Activated naive CD4-positive, alpha-beta T cell treated with Interleukin-2 at 50 U/mL for 16 hours (primary cell): ENCODE measurements at places on chromosomes 2 and 18.

DNA sequence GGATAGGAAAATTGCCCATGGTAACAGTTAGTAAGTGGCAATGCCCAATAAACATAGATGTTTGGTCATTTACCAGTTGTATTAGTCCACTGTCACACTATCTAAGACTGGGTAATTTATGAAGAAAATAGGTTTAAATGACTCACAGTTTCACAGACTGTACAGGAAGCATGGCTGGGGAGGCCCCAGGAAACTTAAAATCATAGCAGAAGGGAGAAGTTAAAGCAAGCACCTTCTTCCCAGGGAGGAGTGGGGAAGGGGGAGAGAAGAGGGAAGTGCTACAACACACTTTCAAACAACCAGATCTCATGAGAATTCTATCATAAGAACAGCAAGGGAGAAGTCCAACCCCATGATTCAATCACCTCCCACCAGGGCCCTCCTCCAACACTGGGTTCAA lies 23.4 kb downstream of the NR4A2 start:
- no peak for DNase-seq

DNA sequence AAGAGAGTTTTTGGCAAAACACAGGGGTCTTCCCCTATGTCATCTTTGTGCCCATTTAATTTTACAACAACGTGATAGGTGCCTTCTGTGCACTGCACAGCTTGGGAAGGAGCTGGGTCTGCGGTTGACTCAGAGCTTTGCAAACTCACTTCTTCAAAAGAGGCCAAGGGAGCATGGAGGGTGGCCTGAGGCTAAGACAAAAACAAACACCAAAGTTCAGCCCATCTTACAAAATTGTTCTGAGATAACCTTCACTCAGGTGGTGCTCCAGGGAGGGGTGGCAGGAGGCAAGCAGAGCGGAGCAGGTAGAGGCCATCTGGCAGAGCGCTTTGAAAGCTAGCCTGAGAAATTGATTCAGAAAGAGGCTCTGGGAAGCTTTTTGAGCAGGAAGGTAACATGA lies 9.8 kb downstream of the SOWAHC start:
- no peak for DNase-seq

GRCh38 chr2:3243804-3244203 lies 133.8 kb downstream of the EIPR1 start:
- DNase-seq: no peak

DNA sequence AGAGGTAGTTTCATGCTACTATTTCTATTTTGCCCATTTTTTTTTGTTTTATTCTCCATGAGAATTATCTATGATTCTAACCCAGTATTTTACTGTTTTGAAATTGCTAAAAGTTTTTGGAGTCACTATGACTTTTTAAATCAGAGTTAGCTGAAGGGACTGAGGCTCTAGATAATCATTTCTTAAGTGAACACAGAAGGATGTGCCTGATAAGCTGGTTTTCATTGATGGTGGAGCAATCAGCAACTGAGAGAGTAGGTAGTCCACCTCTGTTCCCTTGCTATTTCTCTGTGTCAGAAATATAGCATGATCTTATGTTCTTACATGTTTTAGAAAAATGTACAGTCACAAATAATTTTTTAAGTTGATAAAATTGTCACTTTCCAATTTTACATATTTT lies 59.4 kb downstream of the CCDC138 start:
- DNase-seq: no peak

- no peak for DNase-seq
These were observed 49.7 kb downstream of the CYRIA start for GRCh38 chr2:16615687-16616615.

- no peak for DNase-seq
These were observed 46.6 kb upstream of the TMEM200C start for GRCh38 chr18:5941890-5942289.

GRCh38 chr2:23510471-23510870 lies 125.5 kb downstream of the KLHL29 start:
- no peak for DNase-seq

- no peak for DNase-seq
These were observed 131.5 kb upstream of the STON1 start for GRCh38 chr2:48398285-48399002.

DNA sequence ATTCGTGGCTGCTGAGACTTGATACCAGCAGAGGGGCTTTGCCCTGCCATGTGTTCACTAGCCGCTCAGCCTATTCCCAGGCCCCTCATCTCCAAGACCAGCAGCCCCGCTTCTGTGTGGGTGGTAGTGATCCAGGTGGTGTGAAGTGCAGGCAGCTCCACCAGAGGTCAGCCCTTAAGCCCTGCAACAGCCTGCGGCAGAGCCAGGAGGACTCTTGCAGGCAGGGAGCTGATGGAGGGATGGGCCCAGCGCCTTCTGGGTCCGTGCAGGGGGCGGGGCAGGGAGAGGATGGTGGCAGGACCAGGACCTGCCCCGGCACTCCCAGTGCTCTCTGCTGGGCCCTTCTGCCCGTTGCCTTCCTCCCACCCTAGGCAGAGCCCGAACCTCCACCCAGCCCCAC lies 162.0 kb downstream of the SH3BP4 start:
- DNase-seq: no peak

GRCh38 chr2:33380001-33380609 lies 96.3 kb upstream of the RASGRP3 start:
- DNase-seq: no peak

DNA sequence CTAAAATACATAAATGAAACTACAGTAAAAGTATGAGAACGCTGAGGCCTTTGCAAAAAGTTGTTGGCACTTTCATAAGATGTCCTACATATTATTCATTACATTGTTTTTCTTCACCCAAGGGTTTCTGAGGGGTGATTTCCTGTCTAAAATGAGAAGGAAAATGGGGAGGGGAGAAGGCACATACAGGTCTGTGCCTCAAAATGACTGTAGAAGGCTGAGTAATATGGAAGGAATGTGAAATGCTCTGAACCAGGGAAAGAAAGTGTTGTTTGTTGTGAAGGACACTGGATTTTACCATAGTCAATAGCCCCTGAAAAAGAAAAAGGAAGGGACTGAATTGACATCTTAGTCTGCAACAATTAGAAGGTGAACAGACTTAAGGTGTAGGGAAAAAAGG lies 99.5 kb upstream of the RNF152 start:
- no peak for DNase-seq

- DNase-seq: no peak
These were observed 48.3 kb downstream of the RHBDD1 start for GRCh38 chr2:226884166-226884565.

DNA sequence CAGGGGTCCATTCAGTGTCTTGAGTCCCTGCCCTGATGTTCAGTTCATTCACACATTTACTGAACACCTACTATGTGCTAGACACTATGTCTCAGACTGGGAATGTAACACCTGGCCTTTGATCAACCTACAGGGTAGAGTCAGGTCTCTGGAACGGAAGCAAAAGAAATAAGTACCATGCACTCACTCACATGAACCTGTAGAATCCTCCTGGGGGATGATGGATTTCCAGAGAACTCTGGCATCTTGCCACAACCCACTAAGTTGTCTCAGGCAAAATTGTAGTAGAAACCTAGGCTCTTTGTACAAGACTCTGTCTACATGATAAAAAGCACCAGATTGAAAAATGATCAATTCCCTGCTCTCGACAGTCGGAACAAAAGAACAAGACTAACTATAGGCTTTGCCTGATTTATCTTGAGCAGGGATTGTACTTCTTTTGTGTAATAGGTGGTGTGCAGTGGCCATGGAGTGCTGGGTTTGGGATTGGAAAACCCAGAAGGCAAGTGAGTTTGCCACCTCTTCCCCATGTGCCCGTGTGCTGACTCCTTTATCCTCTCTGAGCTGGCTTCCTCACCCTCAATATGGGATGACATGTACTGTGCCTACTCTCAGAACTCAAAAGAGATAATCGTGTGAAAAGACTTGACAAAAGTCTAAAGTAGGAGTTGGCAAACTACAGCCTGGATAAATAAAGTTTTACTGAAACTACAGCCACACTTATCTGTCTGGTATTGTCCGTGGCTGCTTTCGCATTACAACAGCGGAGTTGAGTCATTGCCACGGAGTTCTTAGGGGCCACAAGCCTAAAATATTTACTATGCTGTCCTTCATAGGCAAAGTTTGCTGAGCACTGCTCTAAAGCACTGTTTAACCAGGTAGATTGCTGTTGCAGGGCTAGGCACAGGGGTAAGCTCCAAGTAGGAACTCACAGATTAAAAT lies 4.4 kb downstream of the CAPN14 start:
- no peak for DNase-seq

DNA sequence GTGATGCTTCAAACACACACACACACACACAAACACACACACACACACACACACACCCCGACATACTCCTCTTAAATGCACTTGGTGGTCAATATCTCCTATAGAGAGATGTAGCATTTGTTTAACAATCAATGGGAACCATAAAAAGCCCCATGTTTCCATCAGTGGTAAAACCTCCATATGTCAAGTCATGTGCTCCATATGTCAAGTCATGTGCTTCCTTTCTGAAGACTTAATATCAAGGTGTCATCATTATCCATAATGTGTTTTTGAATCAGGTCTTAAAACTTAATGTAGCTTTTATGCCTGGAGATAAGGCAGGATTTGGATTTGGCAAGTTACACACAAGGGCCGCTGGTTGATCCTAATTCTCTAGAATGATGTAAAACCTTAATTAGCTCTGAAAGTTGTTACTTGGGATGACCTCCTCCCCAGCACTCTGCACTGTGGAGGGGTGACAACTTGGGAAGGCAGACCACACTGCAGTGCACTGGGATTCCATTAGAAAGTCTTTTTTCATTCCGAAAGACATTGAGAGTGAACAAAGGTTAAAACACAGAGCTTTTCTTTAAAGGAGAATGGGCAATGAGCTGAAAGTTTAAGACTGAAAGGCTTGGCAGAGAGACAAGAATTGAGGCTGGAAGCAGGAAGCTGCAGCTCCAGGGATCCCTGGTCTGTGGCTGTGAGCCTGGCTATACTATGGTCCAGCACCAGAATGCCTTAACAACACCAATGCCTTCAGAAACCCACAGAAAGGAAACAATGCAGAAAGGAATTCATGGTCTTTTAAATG lies 26.4 kb downstream of the ALK start:
- DNase-seq: no peak

GRCh38 chr18:36850527-36851201 lies 21.7 kb downstream of the KIAA1328 start:
- DNase-seq: no peak

- peak; percentile 3 for DNase-seq
These were observed 559 bp downstream of the HOXD1 start for GRCh38 chr2:176188774-176189680.

DNA sequence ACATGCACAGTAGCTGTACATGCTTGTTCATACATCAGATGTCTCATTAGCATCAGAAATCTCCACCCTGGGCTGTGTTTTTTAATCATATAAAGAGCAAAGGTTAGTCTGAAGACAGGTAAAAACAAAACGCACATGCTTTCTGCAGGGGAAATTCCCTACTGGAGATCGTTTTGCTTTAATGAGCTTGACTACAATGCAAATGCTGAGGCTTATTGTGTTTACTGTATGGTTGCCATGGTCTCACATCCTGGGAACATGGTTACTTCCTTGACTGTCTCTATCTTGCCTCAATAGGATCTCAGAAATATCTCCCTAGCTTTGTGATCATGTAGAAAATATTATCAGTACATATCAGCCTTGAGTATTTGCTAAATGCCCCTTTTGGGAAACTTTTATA lies 336.5 kb upstream of the TFPI start:
- DNase-seq: no peak

GRCh38 chr2:53715568-53715967 lies 52.0 kb upstream of the CHAC2 start:
- DNase-seq: no peak

DNA sequence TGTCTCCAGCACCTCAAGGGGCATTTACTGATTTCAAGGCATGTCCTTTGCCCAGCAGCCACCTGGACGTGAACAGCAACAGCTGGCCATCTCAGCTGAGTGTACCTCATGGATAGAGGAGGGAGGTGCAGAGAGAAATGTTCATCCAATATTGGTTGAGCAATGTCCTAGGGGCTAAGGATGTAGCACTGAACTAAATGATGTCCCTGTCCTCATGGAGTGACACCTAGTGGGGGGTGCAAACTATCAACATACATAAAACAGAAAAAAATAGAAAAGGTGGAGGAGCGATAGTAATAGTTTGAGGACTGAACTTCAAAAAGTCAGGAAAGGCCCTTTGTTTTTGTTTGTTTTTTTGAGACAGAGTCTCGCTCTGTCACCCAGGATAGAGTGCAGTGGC lies 4.8 kb upstream of the UGGT1 start:
- DNase-seq: no peak

DNA sequence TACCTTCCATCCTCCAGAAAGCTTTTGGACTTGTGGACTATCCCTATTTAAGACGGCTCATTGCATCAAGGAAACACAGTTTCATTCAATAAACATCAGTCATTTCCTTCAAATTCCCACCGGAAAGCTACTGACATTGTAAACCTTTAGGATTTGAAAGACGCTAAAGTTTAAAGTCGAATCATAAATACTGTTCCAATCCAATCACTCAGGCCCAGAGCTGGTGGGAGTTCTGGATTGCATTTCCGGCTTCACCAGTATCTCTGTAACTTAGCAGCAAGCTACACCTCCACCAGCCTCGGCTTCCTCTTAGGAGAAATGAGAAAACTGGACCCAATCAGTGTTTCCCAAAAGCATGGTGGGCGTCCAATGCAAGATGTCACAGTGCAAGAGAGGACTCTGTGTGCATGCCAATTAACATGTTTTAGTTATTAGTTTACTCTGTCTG lies 1.6 kb downstream of the WDFY1 start:
- no peak for DNase-seq

- peak; percentile 57 for DNase-seq
These were observed 77.3 kb upstream of the PHLPP1 start for GRCh38 chr18:62637807-62638687.
